DMS 273 treated with DMSO at 0.1 percent for 48 hours (cell line): ENCODE measurements at places on chromosomes 12 and 14.

DNA sequence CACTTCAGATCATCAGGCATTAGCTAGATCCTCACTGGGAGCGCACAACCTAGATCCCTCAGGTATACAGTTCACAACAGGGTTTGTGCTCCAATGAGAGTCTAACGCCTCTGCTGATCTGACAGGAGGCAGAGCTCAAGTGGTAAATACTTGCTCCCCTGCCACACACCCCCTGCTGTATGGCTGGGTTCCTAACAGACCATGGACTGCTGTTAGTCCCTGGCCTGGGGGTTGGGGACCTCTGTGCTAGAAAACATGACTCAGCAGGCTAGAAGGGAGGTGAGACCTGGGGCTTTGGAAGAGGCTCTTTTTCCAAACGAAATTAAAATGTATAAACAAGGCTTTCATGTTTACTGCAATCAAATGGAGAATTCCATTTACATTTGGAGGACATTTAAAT, 691.1 kb downstream of the FLRT2 start:
- DNase-seq: no peak

- no peak for DNase-seq
Measured at GRCh38 chr12:47808574-47809365, 10.9 kb downstream of the HDAC7 start.

- DNase-seq: no peak
Measured at GRCh38 chr14:92954933-92955332, 32.0 kb downstream of the CHGA start.

DNA sequence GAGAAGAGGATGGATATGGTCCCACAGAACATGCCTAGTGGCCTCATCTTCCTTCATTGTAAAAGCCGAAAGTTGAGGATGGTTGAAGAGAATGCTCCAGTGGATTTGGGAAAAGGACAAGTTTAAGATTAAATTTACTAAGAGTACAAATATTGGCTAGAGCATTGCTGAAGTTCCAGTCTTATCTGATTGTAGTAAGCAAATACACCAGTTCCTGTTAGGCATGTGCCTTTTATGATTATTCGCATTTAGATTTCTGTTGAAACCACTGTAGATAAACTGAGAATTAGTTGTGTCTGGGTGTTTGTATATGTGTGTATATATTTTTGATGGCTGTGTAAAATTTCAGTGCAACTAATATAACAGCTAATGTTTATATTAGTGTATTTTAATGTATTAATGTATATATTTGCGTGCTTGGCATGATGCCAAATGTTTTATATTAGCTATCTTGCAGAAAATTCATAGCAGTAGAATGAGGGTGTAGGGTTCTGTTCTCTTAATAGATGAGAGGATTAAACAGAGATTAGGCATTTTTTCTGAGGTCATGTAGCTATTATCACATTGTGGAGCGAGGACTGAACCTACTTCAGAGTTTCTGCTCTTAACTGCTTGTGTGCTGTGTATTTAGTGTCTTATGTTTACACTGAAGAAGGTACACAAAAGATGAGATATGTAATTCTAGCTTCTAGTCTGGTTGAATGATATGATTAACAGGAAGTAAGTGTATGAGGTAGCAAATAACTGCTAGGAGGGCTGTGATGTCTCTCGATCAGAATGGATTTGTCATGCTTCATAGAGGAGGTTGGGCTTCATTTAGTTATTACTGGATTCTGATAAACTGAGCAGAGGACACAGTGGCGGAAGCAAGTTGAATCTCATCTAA, 21.1 kb downstream of the FKBP3 start:
- DNase-seq: no peak

DNA sequence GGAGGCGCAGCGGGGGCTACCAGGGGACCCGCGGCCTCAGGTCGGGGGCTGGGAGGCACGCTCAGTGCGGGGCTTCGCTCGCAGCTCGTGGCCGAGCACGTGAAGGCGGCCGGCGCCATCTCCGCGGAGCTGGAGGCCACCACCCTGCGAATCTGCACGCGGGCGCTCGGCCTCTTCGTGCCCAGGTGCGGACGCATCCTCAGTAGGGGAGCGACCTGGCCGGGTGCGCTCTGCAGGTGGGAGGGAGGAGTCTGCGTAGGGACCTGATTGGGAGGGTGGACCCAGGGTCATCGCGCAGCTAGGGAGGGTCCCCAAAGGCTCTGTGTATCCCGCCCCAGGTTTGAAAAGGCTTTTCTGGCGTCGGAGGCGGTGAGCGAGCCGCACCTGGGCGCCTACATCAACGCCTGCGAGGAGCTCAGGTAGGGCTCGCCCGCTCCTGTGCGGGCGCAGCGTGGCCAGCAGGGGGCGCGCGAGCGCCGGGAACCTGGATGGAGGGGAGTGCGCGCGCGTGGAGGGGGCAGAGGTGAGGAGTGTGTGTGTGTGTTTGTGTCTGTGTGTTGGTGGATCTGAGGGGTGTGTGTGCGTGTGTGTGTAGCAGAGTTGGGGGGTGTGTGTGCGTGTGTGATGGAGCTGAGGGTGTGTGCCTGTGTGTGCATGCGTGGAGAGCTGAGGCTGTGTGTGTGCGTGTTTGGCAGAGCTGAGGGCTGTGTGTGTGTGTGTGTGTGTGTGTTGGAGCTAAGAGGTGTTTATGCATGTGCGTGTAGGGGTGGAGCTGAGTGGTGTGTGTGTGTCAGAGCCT, 10.3 kb downstream of the EXOC3L4 start:
- DNase-seq: no peak

DNA sequence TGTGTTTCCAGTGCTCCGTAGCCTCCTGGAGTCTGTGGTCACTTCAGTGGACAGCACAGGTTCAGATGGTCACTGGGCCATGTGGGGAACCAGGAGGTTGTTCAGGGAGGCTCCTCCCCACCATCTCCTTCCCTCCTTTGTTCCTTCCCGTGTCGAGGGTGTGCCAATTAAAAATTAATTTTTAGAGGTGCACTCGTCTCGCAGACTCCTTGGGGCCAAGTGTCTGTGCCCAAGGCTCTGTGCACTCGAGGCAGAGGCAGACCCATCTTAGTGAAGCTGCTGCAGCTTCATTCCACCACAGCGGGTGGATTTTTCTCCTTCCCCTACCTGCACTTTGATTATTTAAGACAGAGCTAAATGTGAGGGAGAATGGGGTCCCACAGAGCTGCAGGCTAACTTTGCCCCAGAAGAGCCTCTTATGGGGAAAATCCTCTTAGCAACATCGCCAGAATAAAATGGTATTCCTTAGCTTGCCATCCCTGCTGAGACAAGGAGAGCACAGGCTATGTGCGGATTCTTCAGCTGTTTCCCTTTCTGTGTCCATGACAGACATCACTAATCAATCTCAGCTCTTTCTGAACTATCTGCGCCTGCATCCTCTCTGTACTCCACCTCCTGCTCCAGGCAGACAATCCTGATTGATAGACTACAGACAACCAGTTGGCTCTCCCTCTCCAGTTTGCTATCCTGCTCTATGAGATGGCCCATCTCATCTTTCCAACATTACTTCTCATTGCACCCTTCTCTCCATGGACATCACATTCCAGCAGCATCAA, 159.5 kb downstream of the VRK1 start:
- no peak for DNase-seq

GRCh38 chr14:101604935-101605780, 43.9 kb downstream of the DIO3 start:
- DNase-seq: no peak

GRCh38 chr12:46933947-46934346, 108.2 kb upstream of the SLC38A4 start:
- no peak for DNase-seq

- DNase-seq: no peak
Measured at GRCh38 chr12:104010606-104011169, 39.3 kb downstream of the GLT8D2 start.

DNA sequence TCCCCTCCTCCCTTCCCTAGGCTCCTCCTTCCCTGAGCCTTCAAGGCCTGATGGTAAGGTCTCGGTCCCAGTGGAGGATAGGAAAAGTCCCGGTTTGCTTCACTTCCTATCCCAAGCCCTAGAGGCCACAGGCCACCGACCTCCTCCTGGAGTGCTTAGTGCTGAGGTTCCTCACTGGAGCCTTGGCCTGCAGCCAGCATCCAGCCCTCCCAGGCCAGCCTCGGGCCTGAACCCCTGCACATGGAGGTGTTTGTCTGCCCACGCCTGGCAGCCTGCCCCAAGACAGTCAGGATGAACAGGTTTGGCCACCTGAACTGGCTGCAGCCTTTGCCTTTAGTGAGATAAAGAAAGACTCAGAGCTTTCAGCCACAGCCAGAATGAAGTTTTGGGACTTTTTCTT, 15.8 kb upstream of the KRT7 start:
- no peak for DNase-seq

- DNase-seq: no peak
Measured at GRCh38 chr14:21069388-21070082, 569 bp upstream of the ARHGEF40 start.

- no peak for DNase-seq
Measured at GRCh38 chr12:56999456-56999855, 6.9 kb downstream of the ZBTB39 start.

DNA sequence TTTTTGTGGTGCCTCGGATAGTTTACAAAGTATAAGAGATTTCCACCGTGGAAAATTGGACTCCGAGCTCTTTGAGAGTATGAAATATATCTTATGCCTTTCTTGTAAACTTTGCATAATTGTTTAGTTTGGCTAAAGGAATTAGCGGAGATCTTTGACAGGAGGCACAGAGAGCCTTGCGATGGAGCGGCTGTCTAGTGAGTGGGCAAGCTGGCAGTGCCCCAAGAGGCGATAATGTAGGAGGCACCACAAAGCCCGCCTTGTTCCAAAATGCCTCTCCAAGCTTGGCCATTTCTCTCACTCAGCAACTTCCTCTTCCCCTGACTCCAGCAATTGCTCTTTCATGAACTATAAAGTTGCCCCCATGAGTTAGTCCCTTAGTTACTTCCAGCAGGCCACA, 270.1 kb upstream of the PRICKLE1 start:
- no peak for DNase-seq

GRCh38 chr14:91078095-91078737, 17.8 kb upstream of the RPS6KA5 start:
- DNase-seq: no peak

DNA sequence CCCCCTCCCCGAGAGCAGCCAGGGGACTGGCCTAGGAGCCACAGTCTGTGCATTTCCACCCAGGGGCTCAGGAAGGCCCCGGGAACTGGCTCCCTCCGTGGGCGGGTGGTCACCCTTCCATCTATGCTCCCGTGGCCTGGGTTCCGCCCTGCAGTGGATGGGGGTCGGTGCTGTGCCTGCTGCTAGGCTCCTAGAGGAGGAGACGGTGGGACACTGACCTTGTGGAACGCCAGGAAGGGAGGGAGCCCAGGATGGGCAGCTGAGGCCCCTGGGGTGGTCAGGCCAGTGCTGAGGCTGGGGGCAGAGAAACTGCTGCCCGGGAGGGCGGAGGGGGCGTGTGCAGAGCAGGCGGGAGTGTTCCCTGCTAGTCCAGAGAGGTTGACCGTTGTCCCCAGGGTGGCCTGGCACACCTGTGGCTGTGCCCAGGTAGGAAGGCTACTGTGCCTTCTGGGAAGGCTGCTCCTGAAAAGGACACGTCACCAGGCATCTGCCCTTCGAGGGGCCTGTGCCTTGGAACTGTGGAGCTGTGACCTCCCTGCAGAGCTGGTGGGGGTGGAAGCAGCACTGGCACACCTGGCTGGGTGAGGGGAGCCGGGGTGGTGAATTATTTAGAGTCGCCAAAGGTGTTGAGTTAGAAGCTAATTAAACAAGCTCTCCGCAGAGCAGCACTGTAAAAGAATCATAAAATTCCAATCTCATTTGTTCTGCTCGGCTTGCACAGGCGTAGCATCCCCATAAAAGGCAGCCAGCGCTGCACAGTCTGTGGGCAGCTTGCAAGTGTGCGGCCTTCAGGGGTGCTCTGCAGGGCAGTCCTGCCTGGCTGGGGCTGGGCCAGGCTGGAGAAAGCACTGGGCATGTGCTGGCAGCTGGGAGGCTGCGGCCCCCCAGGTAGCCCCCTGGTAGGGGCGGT, 145.1 kb downstream of the KIF26A start:
- no peak for DNase-seq

DNA sequence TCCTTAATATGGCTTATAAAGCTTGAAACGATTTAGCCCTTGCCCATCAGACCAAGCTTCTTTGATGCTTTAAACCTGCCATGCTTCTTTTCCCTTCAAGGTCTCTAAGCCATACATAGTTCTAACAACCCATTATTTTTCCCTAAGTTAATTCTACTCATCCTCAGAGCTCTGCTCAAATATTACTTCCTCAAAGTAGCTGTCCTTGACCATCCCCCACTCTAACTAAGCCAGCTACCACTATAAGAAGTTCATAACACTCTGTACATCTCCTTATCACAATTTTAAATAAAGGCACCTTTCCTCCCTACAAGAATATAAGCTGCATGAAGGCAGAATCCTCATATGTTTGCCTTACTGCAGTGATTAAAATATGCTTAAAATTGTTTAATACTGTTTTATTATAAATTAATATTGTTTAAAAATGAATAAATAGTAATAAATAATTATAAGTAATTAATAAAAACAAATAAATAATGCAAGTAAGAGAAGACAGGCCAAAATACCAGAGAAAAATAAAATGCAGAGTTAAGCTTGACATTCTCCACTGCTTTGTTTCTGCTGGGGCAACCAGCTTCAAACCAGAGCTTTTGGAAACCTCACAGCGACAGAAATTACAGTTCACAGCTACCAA, 76.8 kb downstream of the NUMB start:
- DNase-seq: no peak

GRCh38 chr14:35971965-35972630, 146.0 kb downstream of the BRMS1L start:
- no peak for DNase-seq

- no peak for DNase-seq
Measured at GRCh38 chr12:123163227-123163626, 12.3 kb upstream of the PITPNM2 start.

DNA sequence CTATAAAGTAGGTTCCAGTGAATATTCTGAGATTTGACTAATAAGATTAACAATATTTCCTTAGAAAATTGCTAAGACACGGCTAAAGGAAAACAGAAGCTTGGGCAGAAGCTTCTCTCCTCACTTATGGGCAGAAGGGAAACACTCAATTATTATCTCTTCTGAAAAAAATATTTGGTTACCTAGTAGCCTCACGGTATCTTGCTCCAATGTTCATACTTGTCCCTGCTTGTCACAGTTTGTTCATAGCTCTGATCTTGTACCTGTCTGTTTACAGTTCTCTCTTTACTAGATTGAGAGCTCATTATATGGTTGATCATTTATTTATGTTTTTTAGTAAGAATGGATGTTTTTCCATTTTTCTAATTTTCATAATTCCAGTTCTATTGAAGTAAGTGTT, 458.0 kb upstream of the ATP2B1 start:
- no peak for DNase-seq

DNA sequence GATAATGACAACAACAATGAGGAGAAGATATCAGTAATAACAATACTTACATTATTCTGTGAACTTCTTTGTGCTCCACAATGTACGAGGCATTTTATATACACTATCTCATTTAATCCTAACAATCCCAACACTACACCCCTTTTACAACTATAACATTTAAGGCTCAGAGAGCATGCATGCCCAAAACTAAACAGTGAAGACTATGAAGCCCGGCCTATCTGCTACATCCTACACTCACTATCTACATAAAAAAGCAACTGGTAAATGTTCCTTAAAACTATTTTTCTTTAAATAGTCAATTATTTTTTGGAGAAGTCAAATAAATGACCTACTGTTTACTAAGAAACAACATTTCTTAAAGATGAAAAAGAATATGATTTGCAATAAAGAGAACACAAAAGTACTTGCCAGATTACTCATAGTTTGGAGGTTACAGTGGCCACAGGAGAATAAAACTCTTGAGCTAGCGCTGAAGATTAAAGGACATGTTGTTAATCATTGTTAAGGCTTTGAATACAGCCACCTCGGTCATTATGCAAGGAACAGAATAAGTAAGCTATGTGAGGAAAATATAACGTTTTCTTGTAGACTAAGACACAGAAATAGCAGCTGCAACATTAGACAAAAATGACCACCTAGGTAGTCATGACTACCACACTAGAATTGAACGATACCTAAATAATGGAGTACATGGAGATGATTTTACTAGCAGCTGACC, 56.7 kb downstream of the EPS8 start:
- DNase-seq: no peak
